Stimulated activated CD8-positive, alpha-beta memory T cell treated with anti-CD3 and anti-CD28 coated beads, Interleukin-2, amount 100 ng/mL, for 1 hour (primary cell): ENCODE measurements at places on chromosomes 12 and 14.
A peak's percentile ranks its signal among the peaks of the same experiment; 100 is the strongest.

GRCh38 chr12:6813363-6813762 lies 8.3 kb upstream of the GPR162 start:
- no peak for DNase-seq

GRCh38 chr12:57188090-57188425 lies 28.5 kb upstream of the NXPH4 start:
- DNase-seq: no peak

DNA sequence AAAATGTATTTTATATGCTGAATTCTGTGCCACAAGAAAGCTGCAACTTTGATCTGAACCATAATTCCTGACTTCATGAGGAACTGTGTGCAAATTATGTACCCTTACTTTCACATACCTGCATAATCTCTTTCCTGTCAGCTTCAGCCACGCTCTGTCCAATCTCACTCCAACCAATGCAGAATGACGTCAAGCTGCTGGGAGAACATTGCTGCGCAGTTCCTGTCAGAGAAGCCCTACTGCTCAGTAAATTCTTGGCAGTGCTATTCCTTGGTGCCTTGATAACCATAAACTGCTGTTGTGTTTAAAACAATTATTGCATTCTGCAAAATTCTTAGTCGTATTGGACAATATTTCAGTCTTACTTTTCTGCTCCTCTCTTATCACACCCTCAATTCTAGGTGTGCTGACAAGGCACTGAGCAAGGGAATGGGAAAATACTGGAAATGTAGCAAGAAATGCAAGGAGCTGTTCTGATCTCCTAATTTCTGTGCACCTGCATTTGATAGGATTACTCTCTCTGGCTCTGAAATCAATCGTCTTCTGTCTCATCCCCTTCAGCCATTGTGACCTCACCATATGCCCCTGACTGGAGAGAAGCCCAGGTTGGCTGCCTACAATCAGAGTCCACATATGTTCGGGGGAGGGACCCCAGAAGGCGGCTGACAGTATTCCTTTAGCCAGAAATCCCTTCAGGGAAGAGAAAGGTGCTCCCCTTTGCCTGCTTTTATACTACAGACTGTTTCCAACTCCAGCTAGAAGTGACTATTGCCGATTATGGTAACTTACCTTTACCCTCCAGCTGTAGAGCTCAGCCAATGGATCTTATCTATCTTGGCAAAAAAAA lies 274.9 kb upstream of the NOVA1 start:
- no peak for DNase-seq

GRCh38 chr14:99181804-99182520 lies 90.0 kb downstream of the BCL11B start:
- no peak for DNase-seq

DNA sequence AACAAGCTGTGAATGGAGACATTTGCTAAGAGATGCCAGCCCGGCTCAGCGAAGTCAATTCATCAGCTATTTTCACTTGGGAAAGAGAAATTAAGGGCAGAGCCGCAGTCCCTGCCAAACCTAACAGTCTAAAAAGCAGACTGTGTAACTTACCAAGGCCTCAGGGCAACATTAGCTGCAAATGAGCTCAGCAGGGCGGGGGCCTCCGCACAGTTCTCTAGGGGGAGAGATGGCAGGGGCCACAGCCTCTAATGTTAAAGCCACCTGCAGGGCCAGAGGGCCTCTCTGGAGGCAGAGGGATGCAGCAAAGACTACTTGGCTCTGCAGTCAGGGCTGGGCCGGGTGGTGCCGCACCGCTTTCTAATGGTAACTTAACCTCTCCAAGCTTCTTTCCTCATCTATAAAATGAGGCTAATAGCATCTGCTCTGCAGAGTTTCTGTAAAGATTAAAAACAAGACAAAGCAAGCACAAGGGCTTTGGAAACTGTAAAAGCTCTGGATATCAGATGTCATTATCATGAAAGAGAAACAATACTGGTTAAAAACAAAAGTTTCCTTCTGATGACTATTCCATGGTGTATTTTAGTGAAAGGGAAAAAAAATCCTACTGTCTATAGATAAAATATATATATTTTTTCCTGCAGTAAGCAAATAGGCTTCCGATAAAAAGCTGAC lies 13.4 kb upstream of the GPRC5A start:
- no peak for DNase-seq

DNA sequence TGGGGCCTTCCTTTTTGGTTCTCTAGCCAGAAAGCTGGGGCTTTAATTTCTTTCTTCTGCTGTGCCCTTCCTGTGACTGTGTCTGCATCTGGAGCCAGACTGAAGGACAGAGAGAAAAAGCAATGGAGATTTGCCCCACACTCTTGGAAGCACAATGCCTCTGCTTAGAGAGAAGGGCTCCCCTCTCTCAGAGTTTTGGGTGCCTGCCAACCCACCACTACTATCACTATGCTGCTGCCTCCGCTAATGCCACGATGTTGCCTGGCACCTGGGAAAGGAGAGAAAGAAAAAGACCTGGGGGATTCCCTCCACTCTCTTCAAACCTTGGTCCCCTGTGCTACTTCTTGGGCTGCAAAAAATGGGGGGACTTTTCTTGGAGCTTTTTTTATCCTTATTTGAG lies 52.6 kb downstream of the TMEM260 start:
- DNase-seq: no peak

DNA sequence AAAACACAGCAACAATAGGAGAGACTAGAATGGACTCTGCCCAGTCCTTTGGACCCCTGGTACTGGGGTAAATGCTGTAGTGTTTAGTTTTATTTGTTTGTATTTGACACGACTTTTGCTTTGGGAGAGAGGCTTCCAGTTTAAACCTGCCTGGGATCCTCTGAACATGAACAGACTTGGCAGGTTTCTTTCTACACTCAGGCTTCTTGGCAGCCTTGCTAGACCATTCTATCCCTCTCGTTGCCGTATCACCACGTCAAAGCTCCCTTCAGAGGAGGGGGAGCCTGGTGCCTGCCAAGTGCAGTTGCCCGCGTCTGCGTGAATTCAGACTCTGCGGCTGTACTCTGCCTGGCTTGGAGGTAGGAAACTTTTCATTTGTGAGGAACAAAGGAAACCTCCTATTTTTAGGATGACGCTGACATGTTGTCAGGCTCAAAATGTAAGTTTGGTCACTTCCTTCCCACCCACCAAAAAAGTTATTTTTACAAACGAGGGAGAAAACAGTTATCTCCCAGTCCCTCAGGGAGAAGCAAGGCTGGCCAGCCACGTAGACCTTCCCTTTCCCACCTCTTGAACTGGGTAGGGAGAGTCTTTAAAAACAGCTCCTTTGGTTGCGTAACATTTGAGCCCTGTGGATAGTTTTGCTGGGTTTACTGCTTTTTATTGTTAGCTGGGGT lies 25.9 kb downstream of the CD9 start:
- DNase-seq: no peak

- no peak for DNase-seq
Measured at GRCh38 chr14:53430870-53431269, 277.7 kb upstream of the DDHD1 start.

- no peak for DNase-seq
Measured at GRCh38 chr12:54716261-54716660, 68.1 kb upstream of the DCD start.

DNA sequence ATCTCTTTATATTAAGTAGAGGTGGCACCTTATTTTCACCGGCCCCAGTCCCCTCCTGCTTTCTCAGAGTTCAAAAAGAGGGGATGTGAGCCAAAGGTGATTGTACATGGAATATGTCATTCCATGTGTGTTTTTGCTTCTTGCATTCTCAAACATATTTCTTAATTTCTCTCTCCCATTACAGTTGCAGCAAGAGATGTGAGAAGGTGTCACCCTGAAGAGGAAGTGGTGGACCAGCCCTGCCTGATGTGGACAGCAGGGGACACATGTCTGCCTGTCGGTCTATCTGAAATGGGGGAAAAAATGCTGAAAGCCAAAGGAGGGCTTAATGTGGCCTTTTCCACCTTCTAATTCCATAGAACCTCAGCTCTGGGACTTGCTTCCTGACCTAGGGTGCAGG lies 1.9 kb upstream of the FOXN3 start:
- no peak for DNase-seq

DNA sequence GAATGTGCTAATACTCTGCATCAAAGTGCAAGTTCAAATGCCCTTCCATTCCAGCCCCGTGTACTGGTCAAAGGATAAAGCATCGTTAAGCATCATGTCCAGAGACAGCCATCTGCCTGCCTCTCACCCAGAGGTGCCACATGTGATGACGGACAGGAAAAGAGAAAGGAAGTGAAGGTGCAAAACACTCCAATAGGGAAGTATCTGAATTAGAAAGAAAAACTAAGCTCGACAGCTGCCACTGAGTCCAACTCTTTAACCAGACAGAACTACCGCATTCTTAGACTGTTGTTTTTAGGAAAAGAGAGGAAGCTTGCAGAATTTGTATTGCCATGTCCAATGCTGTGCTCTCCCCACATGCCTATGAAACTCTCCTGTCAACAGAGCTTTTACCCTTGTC lies 465.0 kb upstream of the SOX5 start:
- DNase-seq: no peak

- no peak for DNase-seq
Measured at GRCh38 chr12:76919383-76920171, 40.8 kb upstream of the CSRP2 start.

- no peak for DNase-seq
Measured at GRCh38 chr12:129765719-129766118, 138.1 kb downstream of the TMEM132D start.

DNA sequence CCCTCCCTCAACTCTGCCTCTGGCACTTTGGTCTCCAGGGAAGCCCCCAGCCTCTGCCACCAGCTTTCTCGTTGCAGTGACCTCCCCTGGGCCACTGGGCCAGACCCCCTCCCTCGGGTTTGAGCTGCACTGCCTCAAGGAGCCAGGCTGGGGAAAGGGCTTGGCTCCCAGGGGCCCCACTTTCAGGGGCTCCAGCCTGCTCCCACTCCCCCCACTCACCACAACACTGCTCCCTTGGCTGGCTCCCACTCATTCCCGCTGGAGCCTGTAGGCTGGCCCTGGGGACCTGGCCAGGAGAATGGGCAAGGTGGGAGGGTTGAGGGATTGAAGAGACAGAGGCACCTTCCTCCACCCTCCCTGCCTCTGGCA lies 19.3 kb upstream of the KIF26A start:
- no peak for DNase-seq

DNA sequence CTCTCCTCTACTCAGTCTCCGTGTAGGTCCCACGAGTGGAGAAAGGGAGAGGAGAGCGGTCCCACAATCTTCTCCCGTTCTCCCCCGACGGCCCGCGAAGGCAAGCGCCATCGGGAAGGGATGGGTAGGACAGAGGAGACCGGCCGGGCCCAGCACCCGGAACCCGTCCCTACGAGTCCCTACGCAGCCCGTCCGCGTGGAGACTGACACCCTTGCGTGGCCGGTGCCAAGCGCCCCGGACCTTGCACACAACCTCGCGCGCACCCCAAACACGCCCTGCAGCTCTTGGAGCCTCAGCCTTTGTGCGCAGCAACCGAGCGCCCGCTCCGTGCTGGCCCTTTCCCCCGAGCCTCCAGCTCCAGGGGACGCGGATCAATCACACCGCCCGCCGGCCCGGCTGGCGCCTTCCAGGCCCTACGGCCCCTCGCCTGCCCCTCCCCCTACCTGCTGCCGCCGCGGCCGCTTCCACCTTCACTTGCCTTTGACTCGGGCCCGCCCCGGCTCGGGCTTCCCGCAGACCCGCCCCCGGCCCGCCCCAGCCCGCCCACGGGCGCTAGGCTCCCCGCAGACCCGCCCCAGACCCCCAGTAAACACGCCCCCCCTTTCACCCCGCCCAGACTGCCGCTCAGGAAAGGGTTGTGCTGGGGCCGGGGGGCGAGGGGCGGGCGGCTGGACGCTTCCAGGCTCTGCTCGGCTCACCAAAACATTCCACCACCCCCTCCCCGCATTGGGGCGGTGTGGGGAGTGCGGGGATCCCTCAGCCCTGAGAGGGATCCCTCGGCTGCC lies at the start of gene NDRG2:
Gene NDRG2, minus strand, starts transcription at position 477 of the 786 bp plus-strand sequence. CDS start 1,746 bp downstream, outside the sequence.
- DNase-seq: peak; percentile 60

- DNase-seq: no peak
Measured at GRCh38 chr12:79407671-79408622, 282.8 kb downstream of the PAWR start.

- no peak for DNase-seq
Measured at GRCh38 chr12:122839907-122840554, 4.8 kb downstream of the HIP1R start.

GRCh38 chr14:105292826-105293711 lies 7.7 kb downstream of the BRF1 start:
- no peak for DNase-seq

- no peak for DNase-seq
Measured at GRCh38 chr14:46259536-46259935, 392.0 kb downstream of the RPL10L start.

- no peak for DNase-seq
Measured at GRCh38 chr14:103480595-103480994, 42.0 kb downstream of the CKB start.

DNA sequence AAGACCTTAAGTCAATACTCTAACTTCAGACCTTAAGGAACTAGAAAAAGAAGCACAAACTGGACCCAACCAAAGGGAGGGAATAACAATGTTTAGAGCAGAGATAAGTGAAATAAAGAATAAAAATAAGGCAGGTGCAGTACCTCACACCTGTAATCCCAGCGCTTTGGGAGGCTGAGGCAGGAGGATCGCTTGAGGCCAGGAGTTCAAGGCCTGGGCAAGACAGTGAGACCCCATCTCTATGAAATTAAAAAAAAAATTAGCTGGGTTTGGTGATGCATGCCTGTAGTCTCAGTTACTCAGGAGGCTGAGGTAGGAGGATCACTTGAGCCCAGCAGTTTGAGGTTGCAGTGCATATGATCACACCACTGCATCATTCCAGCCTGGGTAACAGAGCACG lies 9.1 kb downstream of the TFCP2 start:
- DNase-seq: no peak

- no peak for DNase-seq
Measured at GRCh38 chr12:125070661-125071390, 5.6 kb downstream of the AACS start.

DNA sequence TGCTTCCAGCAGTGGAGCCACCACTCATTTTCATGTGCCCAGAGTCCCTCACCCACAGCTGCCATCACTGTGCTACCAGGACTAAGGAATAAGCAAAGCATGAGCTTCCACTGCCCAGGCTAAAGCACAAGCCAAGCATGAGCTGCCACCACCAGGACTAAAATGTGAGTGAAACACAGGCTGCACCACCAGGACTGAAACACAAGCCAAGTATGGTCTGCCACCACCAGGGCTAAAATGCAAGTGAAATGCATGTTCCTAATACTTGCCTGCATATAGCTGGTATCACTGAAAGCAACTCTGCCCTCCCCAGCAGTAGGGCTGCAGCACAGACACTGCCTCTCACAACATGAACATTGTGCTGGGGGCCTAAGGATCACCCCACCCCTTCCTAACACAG lies 30.0 kb downstream of the CEP83 start:
- DNase-seq: no peak

GRCh38 chr12:40240779-40241178 lies 16.0 kb downstream of the LRRK2 start:
- no peak for DNase-seq

- DNase-seq: no peak
Measured at GRCh38 chr12:1662761-1663439, 28.0 kb upstream of the ADIPOR2 start.
